Left lobe of liver (tissue), 2 donors: ENCODE measurements at places on chromosomes 7 and 10.

DNA sequence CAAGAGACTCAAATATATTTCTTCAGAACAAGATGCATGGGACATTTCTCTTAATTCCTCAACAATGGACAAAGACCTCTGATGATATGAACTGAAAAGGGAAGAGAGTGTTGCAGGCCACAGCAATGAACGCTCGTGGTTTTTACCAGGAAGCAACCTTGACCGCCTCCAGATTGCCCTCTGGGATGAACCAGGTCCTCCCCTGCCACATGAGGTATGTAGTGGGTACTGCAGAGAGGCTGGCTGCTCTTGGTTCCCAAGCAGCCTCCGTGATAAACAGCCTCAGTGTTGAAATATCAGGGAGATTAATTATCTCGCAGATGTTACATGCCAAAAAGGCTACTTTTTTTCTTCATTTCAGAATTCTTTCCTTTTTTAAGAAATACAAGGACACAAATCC lies 338.8 kb downstream of the ELMO1 start:
- no peak for DNase-seq

DNA sequence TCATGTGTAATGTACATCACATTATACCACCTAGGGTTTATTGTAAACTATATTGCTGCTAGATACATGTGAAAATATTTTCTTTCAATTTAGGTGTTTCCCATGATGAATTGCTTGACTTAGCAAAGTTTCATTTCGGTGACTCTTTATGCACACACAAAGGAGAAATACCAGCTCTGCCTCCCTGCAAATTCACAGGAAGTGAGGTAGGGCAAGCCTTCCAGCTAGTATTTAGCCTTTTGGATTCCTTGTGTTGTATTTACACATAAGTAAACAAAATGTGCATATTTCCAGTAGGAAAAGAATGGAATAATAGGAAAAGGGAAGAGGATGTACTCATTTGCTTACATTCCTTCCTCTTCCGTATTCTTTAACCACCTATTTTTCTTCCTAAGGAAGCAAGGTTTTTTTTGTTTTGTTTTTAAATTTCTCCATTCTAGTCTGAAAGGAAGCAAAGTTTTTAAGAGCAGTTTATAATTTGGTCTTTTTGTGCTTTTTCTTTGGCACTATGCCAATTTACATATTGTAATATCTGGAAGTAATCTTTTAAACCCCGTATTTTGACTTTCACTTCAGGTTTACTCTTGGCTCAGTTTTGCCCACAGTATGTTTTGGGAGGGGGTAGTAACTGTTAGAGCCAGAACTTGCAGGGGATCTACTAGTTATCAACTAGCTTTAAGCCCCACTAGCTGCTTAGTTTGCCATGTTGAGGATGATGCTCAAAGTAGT lies 10.4 kb downstream of the PMPCB start:
- no peak for DNase-seq

GRCh38 chr7:134698481-134698880 lies 51.8 kb downstream of the BPGM start:
- no peak for DNase-seq

DNA sequence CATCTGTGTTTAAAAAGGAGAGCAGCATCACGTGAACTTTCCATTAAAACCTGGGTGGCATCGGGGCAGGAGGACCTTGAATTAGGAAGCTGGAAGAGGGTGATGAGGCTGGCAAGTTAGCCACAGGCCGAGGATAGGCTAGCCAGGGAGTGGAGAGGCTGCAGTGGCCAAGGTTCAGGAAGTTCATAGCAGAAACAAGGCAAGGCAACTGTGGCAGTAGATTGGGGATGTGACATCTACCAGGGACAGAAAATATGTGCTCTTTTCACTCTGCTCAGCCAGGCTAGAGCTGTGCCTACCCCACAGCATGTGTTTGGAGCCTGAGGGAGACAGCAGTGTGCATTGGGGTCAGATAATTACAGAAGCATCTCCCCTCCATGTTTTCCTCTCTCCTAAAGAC lies 2.2 kb upstream of the INPP5F start:
- DNase-seq = no peak

DNA sequence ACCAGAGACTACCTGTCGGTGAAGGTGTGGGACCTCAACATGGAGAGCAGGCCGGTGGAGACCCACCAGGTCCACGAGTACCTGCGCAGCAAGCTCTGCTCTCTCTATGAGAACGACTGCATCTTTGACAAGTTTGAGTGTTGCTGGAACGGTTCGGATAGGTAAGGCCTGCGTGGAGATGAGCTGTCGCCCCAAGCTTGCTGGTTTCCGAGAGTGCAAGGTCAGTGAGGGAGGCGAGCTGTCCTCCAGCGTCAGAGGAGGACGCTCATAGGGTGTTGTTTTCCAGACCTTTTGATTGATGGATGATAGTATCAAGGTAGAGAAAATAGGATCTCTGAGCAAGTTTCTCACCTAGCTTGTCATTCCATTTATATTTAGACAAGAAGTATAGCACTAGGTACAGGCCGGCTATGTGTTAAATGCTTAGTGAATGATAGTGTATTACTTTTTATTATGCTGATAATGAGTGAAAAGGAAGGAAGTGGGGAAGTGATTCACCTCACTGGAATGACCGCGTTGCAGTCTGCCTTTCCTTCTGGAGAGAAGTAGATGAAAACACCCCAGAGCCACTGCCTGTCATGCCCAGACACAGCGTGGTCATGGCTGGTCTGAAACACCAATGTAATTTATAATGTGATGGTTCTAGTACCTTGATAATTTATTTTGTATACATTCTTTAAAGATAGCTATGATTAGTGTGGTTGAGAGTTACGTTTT lies 33.9 kb downstream of the BNIP3 start:
- no peak for DNase-seq

- no peak for DNase-seq
Observed at GRCh38 chr7:2520131-2520760, 672 bp downstream of the LFNG start.

GRCh38 chr7:135942614-135943013 lies 34.5 kb downstream of the MTPN start:
- no peak for DNase-seq

GRCh38 chr10:85908462-85908861 lies 458.1 kb downstream of the GRID1 start:
- DNase-seq = no peak

DNA sequence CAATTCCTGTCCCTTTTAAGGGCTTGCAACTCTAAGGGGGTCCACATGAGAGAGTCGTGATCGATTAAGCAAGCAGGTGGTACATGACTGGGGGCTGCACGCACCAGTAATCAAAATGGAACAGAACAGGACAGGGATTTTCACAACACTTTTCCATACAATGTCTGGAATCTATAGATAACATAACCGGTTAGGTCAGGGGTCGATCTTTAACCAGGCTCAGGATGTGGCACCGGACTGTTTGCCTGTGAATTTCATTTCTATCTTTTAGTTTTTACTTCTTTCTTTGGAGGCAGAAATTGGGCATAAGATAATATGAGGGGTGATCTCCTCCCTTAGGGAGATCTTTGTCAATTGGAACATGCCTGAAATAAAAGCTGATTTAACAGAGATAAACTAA lies 370.1 kb downstream of the IPMK start:
- no peak for DNase-seq

DNA sequence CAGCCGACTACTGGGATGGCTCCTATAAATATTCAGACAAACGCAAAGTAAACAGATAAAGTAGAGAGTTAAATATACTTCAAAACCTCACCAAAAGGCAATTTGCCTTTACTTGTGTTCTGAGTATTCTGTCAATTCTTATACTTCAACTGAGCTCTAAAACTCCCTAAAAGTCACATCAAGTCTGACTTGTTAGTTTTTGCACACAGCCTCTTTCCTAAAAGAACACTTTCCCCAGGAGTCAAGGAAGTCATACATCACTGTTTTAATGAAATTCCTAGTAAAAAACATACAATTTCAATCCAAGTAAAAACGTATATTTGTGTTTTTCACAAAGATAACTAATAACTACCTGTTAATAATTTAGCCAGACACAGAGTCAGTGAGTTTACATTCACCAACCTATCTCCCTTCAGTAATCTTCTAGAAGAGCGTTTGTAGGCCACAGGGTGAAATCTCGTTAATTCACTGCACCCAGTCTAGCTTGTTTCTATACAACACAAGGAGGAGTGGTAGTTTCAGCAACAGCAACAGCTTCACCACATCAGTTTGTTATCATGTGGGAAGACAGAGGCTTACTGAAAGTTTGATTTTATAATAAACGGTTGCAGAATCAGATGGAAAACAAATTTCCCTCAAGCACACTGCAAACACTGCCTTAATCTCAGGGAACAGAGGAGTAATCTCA lies 2.7 kb downstream of the COBL start:
- no peak for DNase-seq

GRCh38 chr10:73414230-73414945 lies 530 bp upstream of the ANXA7 start:
- DNase-seq = no peak

- DNase-seq = no peak
Observed at GRCh38 chr7:87548123-87548919, 52.4 kb downstream of the ABCB1 start.

DNA sequence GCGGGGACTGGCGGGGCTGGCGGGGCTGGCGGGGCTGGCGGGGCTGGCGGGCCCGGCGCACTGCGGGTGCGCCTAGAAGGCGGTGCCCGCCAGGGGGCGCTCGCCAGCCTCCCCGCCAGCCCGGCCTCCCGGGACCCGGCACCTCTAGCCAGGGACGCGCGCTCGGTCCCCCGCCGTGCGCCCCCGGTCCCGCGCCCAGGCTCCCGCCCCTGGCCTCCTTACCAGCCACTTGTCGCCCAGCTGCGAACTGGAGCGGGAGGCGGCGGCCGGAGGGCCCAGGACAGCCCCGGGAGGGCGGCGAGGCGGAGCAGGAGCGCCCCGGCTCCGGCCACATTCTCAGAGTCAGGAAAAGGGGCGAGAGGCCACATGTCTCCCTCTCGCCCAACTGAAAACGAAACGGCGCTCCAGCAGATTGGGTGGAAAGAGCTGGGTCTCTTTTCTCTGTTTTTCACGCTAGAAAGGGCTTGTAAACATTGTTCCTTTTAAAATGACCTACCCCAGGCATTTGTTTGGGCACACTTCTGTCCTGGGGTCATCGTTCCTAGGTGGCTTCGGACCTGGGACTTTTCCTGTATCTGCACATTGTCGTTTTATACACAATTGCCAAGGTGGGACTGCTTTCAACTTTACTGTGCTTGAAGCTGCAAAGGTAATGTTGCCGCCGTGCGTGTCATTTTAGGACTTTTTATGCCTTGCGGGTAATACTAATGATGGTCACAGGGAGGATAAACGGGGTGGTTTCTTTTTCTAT lies 378 bp upstream of the PRKCQ start:
- peak; percentile 77 for DNase-seq

- DNase-seq = no peak
Observed at GRCh38 chr7:148142660-148143248, 447.8 kb upstream of the C7orf33 start.

GRCh38 chr7:81790120-81790500 lies 20.3 kb upstream of the HGF start:
- no peak for DNase-seq

DNA sequence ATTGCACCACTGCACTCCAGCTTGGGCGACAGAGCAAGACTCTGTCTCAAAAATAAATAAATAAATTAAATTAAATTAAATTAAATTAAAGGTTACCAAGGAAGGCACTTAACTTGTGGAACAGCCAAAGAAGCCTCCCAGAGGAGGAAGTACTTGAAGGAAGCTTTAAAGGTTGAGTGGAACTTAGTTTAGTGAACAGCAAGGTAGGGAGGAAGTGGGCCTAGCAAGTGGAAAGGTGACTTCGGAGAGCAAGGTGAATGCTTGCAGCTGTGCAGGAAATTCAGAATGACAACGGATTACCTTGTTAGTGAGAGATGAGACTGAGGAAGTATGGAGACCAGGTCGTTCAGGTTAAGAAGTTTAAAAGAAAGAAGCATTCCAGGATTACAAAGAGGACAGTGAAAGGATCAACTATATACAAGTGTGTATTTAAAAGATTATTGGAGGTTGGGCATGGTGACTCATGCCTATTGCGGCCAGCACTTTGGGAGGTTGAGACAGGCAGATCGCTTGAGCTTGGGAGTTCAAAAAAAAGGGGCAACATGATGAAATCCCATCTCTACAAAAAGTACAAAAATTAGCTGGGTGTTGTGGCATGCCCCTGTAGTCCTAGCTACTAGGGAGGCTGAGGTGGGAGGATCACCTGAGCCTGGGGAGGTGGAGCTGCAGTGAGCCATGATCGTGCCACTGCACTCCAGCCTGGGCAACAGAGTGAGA lies 12.8 kb upstream of the RPEL1 start:
- DNase-seq = no peak

DNA sequence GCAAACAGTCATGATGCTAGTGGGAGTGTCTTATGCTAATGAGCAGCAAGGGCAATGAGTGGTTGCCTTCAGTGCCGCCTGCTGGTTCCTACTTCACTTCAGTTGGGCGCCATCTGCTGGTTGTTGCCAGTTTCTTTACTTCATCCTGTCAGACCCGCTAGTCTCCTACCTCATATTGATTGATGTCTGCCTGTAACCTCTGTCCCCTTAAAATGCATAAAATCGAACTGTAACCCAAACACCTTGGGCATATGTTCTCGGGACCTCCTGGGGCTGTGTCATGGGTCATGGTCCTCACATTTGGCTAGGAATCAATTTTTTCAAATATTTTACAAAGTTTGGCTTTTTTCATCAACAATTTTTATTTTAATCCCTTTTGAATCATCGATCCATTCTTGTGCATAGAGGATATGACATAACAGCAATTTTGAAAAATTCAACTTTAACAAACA lies 62.8 kb upstream of the C7orf33 start:
- DNase-seq = peak; percentile 71

DNA sequence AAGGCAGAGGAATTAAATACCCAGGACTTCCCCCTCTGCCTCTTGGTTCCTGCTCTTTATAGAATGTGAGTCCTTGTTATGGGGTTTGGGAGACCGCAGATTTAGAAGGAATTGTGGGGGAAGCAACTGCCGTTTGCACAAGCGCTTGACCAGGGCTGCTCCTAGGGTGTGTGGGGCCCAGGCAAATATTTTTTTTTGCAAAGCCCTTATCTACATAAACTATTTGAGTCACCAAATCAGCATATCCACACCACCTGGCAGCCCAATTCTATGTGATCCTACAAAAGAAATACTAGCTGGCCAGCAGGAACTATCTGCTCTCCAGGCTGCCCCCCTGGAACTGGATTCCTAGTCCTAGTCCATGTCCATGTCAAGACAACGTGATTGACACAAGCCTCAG lies 33.4 kb upstream of the YAE1 start:
- DNase-seq = no peak

- no peak for DNase-seq
Observed at GRCh38 chr10:73576178-73576889, 14.8 kb downstream of the USP54 start.

GRCh38 chr10:124529661-124530214 lies 68.1 kb downstream of the LHPP start:
- no peak for DNase-seq

- DNase-seq = no peak
Observed at GRCh38 chr7:30510124-30511075, 5.8 kb upstream of the GGCT start.

DNA sequence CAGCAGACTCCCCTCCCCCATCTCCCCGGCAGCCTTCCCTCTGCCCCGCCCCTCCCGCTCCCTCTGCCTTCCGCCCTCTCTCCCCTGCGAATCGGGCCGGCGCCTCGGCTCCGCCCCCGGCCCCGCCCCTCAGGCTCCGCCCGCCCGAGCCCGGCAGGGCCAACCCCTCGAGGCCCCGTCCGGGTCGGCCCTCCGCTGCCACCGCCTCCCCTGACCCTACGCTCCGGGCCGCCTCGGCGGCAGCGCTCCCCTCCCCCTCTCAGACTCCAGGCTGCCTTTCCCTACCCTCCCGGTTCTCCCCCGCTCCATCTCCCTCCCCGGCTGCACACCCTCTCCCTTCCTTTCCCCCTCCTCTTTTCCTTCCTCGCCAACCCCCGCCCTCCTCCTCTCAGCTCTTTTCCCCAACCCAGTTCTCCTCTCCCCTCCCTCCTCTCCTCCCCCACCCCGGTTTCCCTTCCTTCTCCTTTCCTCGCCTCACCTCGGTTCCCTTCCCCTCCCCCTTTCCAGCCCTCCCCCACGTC lies 1.6 kb downstream of the ZNF467 start:
- DNase-seq = peak; percentile 98
